Suppressor macrophage (primary cell): ENCODE measurements at places on chromosomes 12 and 14.

- peak; percentile 40 for DNase-seq
Measured at GRCh38 chr14:92362781-92363235, 39.8 kb downstream of the SLC24A4 start.

DNA sequence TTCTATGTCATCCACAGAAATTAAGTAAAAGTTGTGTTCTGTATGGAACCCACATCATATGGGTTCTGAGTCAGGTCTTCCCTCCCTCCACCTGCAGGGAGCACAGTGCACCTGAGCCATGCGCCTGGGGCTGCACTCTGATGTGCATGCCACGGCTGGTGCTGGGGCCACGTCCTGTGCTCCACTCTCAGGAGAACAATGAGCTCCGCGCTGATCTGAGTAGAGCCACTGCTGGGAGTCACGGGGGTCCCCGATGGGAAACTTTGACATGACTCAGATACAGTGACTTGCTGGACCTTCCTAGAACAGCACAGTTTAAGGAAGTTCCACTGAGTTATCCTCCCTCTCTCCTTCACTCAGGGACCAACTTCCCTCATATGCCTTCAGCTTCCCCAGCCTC is 683.4 kb downstream of the TMEM121 start:
- DNase-seq = no peak

DNA sequence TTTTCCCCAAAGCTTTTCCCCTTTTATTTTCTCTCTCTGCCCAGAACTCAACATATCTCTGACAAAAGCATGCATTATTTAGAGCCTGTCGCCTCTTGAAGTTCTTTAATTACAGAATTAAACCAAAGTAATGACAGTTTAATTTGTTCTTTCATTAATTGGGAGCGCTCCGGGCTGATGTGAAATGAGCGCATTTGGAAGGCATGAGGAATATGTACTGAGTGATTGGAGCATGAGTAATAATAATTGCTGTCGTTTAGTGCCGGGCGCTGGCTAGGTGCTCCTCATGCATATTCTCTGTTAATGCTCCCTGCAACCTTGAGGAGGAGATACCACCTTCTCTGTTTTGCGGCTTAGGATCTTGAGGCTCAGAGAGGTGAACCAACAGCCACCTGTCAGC is 120.5 kb downstream of the SLC25A47 start:
- no peak for DNase-seq

- no peak for DNase-seq
Measured at GRCh38 chr14:89442280-89442679, 25.2 kb upstream of the FOXN3 start.

- no peak for DNase-seq
Measured at GRCh38 chr14:68426661-68427549, 366.0 kb downstream of the ZFP36L1 start.

- peak; percentile 76 for DNase-seq
Measured at GRCh38 chr12:108337235-108338223, 1.6 kb downstream of the CMKLR1 start.

GRCh38 chr14:73774241-73774570 is 60.0 kb upstream of the PNMA1 start:
- no peak for DNase-seq

GRCh38 chr14:36070031-36070719 is 106.3 kb downstream of the PTCSC3 start:
- peak; percentile 32 for DNase-seq

- no peak for DNase-seq
Measured at GRCh38 chr14:55908106-55908505, 210.1 kb upstream of the PELI2 start.

- peak; percentile 72 for DNase-seq
Measured at GRCh38 chr12:90216815-90217214, 508.2 kb upstream of the ATP2B1 start.

GRCh38 chr12:89372584-89373370 is 20.5 kb upstream of the DUSP6 start:
- DNase-seq = no peak

GRCh38 chr12:94229902-94230301 is 81.5 kb downstream of the PLXNC1 start:
- no peak for DNase-seq

DNA sequence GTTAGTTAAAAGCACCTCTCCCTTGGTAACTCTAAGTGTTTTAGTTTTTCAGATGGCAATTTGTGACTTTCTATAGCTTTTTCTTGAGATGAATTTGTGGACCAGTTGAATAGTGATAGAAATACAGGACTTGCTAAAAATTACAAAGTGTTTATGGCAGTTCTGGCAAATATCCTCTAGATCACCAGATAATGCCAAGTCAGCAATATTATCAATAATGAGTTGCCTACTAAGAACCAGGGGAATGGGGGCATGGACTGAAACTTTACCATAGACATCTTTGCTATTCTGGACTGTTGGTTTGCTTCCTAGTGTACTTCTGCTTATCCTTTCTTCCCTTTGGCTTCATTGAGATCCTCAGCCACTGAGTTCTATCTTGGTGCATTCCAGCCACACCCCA is 584.2 kb downstream of the DIO2 start:
- DNase-seq = no peak

GRCh38 chr14:32607399-32607798 is 278.3 kb downstream of the AKAP6 start:
- DNase-seq = no peak

DNA sequence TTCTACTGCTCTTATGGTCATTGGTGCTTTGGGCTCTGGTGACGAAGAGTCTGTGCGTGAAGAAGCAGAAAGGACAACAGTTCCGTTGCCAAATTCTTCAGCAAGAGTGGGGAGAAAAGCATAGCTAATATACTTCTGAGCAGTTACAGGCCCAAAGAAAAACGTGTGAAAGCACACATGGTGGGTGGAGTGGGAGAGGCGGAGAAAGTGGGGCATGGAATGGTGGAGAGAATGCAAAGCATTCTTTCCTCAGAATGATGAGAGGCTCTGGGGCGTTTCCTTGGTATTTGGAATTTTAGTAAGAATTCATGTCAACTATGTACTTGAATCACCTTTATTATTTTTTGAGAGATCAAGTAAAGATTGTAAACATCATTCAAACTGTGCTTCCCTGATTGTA is 396.1 kb downstream of the NAV3 start:
- DNase-seq = no peak

- DNase-seq = no peak
Measured at GRCh38 chr12:130712346-130713065, 3.6 kb downstream of the RIMBP2 start.

DNA sequence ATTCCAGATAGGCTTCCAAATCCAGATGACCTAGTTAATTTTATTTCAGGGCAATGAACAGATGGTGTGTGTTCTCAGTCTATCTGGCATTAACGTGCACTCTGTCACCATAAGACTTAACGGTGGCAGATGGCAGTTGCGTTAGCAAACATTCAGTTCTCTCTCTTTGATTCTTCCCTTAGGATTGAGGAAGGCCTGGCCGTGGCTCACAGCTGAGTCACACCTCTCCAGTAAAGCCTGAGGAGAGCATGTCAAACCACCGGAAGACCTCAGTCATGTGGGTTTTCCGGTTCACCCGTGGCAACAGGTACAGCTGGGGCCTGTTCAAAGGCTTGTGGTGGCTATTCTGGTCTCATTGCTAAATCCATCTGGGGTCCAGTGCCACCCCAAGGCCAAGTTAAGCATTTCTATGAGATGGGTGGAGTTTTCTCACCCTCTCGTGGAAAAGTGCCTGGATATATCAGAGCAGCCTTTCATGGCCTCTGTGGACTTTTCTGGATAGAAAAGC is 545.1 kb upstream of the ATP2B1 start:
- peak; percentile 70 for DNase-seq

DNA sequence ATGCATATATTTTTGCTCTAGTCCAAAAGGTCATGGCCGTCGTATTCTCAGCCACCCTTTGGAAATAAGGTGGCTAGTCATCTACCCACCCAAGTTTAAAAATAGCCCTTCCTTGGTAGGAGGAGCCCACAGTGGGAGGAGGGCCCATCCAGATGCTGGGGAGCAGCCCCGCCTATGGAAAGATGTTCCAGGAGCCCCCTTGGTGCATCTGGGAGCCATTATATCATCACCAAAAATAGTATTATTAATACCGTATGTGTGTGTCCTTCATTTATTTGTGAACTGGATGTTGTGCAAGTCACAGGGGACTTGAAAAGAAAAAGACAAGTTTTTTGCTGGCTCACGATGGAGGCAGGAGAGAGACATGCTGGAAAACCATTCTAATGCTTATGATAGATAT is 34.0 kb downstream of the EMP1 start:
- no peak for DNase-seq

GRCh38 chr14:67187826-67188225 is 1.4 kb upstream of the GARIN2 start:
- DNase-seq = no peak

DNA sequence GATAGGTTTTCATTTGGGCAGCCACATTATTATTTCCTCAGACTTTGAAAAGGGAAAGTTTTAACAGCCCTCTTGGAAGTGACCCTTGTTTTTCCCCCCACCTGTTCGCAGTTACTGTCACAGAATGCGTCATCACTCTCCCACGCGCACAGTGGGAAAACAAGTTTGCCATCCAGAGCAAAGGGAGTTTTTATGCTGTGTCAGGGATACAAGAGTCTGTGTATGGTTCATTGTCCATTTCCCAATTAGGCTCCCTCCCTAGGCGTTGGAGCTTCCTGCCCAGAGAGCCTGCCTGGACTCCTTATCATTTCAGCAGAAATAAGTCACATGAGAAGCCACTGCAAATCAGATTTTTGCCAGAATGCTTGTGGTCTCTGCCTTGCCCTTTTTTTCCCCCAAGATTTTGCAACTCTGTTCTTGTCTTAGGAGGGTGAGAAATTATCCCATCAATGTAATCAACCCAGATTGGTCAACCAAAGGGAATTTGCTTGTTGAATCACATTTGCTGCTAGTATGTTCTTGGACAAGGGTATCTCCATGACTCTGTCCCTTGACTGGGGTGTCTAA is 104.1 kb downstream of the IGF1 start:
- no peak for DNase-seq

DNA sequence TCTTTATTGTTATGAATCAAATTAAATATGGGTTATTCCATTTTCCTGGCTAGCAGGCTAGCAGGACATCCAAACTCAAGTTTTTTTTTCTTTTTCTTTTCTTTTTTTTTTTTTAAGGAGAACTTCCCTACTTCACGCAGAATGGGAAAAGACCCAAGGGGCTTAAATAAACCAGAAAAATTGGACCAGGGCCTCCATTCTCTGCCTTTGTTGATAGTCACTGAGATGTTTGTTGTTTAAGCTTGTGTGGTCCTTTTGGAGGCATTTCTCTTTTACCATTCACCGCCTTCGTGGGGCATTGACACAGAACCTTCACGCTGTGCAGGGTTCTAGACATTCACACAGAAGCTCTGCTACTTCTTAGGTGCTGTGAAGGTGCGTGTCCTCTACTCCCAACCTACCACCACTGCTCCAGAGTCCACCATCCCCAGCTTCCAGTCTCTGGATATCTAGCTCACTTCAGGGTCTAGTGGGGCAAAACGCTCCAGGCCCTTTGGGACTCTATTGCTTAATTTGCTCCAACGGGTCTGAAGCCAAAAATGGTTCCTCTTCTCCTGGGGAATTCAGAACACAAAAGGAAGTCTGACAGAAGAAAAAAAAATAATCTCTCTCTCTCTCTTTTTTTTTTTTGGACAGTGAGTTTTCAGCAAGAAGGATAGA is 301.3 kb downstream of the AEBP2 start:
- DNase-seq = peak; percentile 3

- DNase-seq = no peak
Measured at GRCh38 chr12:127130506-127131124, 1136.4 kb upstream of the TMEM132C start.

DNA sequence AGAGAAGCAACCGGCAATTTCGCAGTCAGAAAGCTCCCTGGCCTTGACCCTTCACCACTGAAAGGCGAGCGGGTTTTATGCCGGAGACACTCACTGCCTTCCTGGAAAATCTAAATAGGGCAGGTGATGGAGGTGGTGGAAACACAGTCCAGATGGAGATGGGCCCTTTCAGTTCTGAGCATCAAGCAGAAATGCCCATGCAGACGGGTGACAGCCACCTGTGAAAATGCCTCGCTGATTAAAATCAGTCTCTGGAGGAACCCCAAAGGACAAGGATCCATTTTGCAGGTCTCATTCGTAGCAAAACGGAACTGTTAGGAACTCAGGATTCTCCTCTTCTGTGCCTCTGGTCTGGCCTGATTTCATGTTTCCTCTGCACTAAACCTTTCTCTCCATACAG is 74.2 kb downstream of the FZD10 start:
- DNase-seq = no peak

- DNase-seq = peak; percentile 5
Measured at GRCh38 chr14:63840981-63841380, 11.8 kb upstream of the SYNE2 start.

DNA sequence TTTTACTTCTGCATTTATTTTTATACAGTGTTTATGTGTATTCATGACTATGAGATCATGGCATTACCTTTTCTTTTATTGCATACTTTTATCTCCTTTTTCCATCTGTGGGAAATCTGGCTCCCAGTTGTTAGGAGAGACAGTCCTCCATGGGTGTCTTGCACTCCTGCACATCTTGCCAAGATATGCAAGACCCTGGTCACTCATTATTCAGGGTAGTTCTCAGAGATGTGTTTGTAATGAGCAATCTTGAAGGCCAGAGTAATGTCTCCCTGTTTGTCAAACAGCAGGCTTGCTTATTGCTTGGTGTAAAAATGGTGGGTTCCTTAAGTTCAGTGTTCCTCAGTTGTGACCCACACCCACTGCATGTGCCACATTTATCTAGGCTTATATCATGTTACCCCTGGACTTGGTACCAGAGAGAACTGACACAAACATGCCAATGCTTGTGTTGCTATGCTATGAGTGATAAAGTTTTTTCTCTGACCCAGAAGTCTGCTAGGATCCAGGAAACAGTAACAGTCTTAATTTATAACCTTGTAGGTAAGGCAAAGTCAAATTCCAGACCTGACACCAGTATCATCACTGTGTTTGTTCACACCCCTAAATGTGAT is 36.8 kb downstream of the PPHLN1 start:
- no peak for DNase-seq

DNA sequence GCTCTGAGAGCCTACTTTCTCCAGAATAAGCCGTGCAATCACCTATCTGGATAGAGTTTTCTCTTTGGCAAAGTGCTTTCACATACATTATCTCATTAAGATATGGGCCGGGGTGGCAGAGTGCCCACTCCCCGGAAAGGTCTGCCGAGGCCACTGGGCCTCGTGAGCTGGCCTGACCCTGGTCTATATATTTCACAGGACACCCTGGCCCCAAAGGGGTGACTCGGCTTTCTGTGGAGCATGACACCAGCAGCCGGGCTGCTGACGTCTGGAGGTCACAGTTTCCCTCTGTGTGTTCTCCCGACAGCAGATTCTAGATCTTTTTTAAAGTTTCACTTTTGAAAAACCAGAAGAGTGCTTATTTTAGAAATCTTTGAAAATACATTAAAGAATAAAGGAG is 27.9 kb upstream of the ATP2A2 start:
- DNase-seq = peak; percentile 86

- no peak for DNase-seq
Measured at GRCh38 chr14:21162081-21162480, 6.2 kb upstream of the OR5AU1 start.
